ENCODE measurements at places on chromosomes 6 and 20. TPM values are rescaled to one million over a fixed set of nuclear protein-coding genes. Genes with fewer than 3 reads are reported as not detected.

GATA5 gene
- 0.41 TPM for total RNA-seq

MICB gene
- 14.5 TPM for total RNA-seq

PDYN gene
- total RNA-seq, result not detected

RFX6 gene
- not detected for total RNA-seq

ENPP4 gene
- 1.5 TPM for total RNA-seq

DNA sequence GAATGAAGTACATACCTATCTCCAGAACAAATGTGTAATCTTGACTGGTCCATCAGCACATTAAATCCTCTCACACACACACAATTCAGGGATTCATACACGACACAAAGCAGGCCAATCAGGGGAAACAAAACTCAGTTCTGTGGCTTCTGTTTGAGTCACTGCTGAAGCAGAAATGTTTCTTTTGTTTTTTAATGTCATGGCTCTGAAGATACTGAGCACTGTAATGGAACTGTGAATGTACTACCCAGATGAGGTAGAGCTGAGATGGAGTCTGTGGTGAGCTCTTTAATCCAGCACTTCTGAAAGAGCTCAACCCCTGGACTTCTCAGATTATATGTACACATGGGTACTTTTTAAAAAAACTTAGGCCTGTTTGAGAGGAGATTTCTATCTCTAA is 116.4 kb downstream of the THEMIS start:
- no peak for DNase-seq

- DNase-seq, result no peak
Measured at GRCh38 chr6:150266963-150267685, 101.7 kb upstream of the IYD start.

DNA sequence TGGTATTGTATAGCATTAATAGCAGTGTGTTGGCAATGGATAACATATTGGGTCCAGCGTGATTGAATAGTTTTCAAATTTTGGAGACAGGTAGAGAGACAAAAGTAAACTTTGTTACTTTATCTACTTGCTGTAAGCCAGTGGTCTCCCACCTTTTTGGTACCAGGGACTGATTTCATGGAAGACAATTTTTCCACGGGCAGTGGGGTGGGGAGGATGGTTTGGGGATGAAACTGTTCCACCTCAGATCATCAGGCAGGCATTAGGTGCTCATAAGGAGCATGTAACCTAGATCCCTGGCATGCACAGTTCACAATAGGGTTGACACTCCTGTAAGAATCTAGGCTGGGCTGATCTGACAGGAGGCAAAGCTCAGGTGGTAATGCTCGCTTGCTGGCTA is 14.6 kb upstream of the PROKR2 start:
- DNase-seq, result no peak

DNA sequence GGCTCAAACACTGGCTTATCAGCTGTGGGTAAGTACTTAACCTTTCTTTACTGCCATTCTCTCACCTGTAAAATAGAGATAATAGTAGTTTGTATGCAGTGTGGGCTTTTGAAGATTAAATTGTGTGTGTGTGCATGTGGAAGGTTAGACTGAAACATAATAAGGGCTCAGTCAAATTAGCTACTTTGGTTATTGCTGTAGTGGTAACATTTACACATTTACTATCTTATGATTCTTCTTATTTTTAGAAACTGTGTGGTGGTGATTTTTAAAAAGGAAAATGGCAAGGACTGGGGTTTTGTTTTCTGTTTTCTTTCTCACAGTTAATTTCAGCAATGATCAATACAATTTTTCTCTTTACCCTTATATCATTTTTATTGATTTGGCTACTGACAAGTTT is 206.9 kb downstream of the NKAIN2 start:
- DNase-seq, result no peak

DNA sequence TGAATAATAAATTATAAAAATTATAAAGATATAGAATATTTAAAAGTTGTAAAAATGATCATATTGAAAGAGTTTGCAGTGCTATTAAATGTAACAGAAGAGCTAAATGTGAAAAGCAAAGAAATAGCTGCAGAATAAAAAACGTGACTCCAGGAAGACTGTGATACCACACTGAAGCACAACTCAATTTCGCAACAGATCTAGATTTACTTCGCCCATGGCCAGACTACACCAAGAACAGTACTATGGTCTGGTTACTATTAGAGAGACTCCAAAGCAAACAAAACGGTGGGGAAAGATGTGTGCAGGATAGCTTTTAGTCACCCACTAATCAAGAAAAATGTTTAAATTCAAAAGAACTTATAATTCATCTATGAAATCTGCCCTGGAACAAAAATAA is 1.9 kb downstream of the CHD6 start:
- no peak for DNase-seq

DNA sequence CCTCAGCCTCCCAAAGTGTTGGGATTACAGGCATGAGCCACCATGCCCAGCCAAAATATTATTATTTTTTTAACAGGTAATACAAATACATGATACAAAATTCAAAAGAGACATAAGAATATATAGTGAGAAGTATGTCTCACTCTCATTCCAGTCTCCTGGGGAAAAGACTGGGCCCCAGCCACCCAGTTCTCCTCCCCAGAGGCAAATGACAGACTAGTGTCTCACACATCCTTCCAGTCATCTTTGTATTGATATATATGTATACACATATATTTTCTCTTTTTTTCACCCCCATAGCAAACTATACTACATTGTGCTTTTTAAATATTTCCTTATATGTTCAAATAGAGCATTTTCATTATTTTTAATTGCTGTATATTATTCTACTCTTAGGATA is 8.3 kb downstream of the GSS start:
- no peak for DNase-seq

DNA sequence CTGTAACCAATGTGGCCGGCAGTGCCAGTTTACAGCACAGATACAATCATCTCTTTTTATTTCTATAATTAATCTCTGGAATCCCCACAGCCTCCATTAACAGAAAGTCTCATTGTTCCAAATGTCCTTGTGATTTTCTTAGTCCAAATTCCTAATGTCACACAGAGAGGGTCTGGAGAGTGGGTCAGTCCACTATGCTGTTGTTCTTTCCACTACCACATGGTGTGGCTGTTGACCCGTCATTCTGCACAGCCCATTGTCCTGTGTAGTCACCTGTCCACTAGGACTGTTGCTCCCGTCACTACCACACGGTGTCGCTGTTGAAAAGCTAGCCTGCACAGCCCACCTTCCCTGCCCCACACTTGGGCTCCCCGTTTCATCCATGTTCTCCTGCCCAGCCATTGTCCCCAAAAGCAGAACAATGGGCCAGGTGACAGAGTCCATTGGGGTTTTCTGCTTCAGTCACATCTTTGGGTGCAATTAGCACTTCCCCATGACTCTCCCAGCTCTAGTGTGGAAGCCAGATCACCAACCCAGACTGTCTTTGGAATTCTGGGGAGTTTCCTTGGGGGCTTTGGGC is 8.6 kb upstream of the LBP start:
- DNase-seq, result peak; percentile 34

- DNase-seq, result no peak
Measured at GRCh38 chr6:36315921-36316320, 20.8 kb downstream of the BNIP5 start.

DNA sequence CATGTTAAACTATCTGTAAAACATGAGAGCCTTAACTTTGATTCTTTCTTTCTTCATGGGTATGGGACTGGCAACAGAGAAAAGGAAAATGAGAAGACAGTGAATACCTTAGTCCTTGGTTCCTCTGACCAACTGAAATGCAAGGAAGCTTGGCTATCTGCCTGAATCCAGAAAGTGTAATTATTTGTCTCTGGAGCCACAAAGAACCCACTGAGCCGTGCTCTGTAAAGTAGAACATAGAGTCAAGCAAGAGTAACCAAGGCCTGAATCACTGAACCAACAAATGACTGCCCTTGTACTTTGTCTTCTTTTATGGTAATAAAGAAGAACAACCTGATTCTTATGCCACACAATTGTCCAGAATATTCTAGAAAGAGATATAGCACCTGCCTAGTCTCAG is 27.6 kb downstream of the PKHD1 start:
- DNase-seq, result no peak

DNA sequence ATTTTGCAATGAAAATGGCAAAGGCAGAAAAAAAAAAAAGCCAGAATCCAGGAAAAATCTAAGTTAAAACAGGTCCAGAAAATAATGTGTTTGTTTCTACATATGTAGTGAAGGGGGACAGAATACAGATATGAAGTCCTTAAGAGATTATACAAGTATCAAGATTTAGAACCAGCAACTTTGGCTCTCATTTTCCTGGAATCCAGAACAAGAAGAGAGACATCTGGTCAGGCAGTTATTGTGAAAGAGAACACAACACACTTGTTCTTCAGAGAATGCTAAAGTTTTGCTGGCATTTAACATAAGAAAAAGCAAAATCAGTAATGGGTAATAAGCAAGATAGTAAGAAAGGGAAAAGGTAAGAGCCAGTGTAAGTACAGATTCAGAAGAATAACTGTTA is 21.1 kb downstream of the BAG2 start:
- DNase-seq, result no peak

GRCh38 chr6:90890683-90891330 is 303.9 kb upstream of the MAP3K7 start:
- no peak for DNase-seq

DNA sequence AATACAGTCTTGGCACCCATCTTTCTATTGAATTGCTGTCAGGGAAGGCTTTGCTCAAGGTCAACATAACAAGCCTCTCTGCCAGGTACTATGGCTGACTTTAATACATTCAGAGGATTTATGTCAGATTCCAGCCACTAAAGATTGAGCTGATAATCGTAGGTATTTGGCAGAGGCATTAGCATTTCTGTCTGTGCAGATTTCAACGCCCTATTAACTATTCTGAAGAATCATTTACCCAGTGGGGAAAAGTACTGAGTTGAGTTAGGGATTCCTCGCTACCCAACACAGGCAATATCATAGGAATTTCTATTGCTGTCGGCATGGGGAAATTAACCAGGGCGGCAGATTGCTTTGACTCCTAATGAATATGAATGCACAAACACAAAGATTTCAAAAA is 233.7 kb upstream of the SPTLC3 start:
- DNase-seq, result no peak

Data from H4 (cell line).